ENCODE measurements at places on chromosomes 3 and 15.

- DNase-seq: no peak
Measured at GRCh38 chr3:152039887-152040286, 166.4 kb downstream of the SUCNR1 start.

DNA sequence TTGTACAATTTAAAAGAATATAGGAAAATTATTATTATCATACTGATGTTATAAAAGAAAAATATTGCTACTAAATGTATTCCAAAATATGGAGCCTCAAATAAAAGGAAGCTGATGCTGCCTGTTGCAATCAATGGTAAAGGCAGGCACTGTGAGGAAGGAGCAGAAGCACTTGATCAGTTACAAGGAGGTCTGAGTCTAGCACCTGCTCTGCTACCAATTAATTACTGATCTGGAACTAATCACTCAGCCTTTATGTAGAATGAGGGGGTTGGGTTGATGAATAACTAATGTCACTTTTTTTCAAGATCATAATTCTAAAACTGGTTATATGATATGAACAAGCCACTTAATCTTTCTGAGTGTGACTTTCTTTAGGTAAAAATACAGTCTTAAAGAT, 5.5 kb downstream of the ADGRG7 start:
- no peak for DNase-seq

DNA sequence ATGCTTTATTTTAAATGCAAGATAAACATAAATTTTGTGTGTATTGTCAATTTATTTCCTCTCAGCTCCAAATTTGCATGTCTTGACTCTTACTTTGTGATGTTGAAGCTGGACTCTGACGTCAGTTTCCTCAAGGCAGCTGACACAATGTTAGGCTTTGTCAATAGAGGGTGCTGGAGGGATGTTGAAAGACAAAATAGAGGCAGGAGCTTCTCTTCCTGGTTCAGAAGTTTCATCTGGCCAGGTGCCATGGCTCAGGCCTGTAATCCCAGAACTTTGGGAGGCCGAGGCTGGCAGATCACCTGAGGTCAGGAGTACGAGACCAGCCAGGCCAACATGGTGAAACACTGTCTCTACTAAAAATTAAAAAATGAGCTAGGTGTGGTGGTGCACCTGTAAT, 408.6 kb downstream of the GBE1 start:
- no peak for DNase-seq

GRCh38 chr3:11288786-11289637, 16.8 kb downstream of the ATG7 start:
- DNase-seq: no peak

DNA sequence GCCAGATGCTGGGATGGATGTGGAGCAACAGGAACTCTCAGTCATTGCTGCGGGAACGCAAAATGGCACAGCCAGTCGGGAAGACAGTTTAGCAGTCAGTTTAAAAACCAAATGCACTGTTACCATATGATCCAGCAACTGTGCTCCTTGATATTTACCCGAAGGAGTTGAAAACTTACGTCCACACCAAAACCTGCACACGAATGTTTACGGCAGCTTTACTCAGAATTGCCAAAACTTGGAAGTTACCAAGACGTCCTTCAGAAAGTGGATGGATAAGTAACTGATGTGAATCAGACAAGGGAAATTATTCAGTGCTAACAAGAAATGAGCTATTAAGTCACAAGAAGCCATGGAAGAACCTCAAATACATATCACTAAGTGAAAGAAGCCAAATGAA, 36.1 kb upstream of the SLC41A3 start:
- no peak for DNase-seq

GRCh38 chr3:107684431-107684925, 161.7 kb downstream of the BBX start:
- no peak for DNase-seq

- DNase-seq: no peak
Measured at GRCh38 chr3:78174821-78175220, 1134.9 kb downstream of the ROBO2 start.

DNA sequence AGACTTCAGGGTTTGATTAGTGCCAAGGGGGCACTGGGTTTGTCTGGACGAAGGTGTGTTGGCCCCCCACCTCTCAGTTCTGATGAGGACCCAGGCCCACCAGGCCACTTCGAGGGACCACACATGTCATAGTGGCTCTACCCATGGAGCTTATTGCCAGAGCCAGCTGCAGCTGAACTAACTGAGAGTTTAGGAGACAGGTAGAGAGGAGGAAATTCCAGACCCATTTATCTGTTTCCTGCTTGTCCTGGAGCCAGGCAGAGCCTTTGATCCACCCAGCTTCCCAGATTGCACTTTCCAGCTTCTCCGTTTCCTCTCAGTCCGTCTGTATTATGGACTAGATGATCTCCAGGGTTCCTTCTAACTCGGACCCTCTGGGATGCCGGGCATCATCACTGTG, 20.9 kb downstream of the SLC24A1 start:
- no peak for DNase-seq

GRCh38 chr15:80011596-80011995, 40.6 kb upstream of the BCL2A1 start:
- DNase-seq: no peak

- DNase-seq: no peak
Measured at GRCh38 chr3:128040660-128041059, 11.6 kb upstream of the SEC61A1 start.

GRCh38 chr3:194357681-194358080, 6.6 kb upstream of the CPN2 start:
- no peak for DNase-seq

DNA sequence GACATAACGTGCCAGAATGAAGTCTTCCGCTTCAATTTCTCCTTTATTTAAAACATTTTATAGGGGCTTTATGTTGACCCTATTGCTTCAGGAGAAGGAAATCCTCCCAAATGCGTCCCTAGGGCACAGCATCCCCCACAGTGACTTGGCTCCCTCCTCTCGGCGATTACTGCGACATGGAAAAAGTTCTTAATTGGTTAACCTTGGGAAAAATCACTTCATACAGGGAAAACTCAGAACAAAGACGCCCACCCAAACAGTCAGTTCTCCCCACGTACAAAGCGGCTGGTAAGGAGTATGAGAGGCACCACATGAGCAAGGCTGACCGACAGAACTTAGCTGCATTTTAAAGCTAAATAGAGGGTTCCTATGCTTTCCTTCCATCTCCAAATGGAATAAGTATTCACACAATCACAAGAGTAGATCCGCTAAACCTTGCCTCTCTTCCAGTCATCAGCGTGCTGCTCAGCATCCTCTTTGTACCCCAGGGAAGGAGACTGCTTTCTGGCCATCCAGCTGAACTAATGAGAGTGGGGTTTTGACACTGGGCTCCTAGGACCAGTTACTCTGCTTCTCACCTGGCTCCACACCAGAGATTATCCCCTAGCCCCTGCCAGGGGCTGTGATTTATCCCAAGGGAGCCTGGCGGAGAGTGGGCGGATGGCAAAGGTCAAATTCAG, 415.3 kb upstream of the WNT5A start:
- DNase-seq: no peak

- no peak for DNase-seq
Measured at GRCh38 chr3:48436477-48436787, 3.5 kb downstream of the CCDC51 start.

DNA sequence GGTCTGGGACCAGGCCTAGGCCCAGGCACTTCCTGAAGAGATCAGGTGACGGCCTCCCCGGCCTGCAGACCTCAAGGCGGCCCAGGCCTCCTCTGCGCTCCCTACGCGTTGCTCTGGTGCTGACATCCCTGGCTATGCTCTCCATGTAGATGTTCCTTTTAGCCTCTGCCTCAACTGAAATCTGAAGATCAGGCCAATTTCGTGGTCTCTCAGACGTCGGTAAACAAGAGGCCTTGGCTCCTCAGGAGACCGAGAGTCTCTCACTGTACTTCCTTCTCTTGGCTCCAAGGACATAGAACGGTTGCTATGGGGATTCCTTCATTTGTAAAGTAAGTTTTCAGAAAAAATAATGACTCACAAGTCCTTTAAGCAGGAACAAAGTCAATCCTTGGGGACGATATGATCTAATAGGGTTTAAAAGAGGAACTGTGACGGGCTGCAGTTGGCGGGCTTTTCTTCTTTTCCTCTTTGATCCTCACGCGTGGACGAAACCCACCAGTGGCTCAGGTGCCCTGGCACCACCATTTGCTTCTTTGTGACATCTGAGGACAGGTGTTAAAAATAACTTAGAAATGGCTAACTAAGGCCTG, 55.6 kb upstream of the CGNL1 start:
- no peak for DNase-seq

DNA sequence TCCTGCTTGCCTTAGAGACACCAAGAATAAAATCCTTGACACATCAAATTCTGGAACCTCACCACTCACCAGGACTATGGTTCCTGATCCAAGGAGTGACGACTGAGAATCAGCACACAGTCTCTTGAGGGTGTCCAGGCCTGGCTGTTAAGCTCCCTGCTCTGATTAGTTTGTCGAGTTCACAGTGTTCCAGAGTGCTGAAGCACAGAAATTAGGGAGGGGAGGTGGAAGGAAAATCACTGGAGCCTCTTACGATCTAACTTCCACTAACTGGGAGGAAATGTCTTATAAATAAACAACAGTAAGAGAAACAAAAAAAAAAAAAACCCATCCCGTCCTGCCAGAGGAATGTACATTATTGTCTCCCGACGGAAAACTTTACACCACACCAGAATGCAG, 330.2 kb downstream of the TIGIT start:
- DNase-seq: no peak

DNA sequence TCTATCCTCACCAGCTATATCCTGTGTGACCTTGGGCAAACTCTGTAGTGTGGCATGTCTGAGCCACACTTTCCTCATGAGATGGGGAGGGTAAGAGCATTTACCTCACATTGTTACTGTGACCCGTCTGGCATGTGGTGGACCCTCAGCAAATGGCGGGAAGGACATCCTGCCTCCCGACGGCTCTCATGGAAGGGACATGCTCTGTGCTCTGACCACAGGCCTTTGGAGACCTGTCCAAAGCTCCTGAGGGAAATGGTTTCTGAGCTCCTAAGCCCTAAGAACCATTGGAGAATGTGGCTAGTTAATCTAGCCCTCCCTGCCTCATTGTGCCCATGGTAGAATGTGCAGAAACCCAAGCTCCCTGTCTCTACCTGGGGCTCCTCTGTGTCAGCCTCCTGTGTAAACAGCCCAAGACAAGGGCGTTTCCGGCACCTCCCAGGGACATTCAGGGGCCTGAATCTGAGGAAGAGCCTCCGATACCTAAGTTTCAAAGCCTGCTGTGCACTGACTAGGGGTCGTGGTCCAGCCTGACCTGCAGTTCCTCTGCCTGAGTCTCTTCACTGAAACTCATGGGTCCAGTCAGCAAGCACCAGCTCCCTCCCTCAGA, 29.0 kb downstream of the XYLB start:
- DNase-seq: no peak

GRCh38 chr3:191135175-191135574, 63.9 kb upstream of the OSTN start:
- no peak for DNase-seq

DNA sequence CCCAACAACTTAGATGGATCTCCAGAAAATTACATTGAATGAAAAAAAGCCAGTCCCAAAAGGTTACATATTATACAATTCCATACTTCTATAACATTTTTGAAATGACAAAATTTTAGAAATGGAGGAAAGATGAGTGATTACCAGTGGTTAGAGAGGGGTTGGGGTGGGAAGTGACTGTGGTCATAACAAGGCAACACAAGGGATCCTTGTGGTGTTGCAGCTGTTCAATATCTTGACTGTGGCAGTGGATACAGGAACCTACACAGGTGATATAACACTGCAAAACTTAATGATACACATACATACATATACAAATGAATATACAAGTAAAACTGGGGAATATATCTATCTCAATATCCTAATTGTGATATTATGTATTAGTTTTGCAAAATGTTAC, 9.6 kb downstream of the GOLGB1 start:
- DNase-seq: no peak

GRCh38 chr3:170180079-170180907, 1.2 kb downstream of the PHC3 start:
- no peak for DNase-seq

GRCh38 chr3:141406265-141406664, 38.0 kb downstream of the ZBTB38 start:
- DNase-seq: no peak

- no peak for DNase-seq
Measured at GRCh38 chr3:22714749-22715148, 488.4 kb upstream of the UBE2E2 start.

- DNase-seq: no peak
Measured at GRCh38 chr3:41159588-41160189, 39.6 kb upstream of the CTNNB1 start.

GRCh38 chr15:89303986-89304385, 30.6 kb downstream of the POLG start:
- no peak for DNase-seq

GRCh38 chr3:89947337-89947954, 840.0 kb downstream of the EPHA3 start:
- DNase-seq: no peak

DNA sequence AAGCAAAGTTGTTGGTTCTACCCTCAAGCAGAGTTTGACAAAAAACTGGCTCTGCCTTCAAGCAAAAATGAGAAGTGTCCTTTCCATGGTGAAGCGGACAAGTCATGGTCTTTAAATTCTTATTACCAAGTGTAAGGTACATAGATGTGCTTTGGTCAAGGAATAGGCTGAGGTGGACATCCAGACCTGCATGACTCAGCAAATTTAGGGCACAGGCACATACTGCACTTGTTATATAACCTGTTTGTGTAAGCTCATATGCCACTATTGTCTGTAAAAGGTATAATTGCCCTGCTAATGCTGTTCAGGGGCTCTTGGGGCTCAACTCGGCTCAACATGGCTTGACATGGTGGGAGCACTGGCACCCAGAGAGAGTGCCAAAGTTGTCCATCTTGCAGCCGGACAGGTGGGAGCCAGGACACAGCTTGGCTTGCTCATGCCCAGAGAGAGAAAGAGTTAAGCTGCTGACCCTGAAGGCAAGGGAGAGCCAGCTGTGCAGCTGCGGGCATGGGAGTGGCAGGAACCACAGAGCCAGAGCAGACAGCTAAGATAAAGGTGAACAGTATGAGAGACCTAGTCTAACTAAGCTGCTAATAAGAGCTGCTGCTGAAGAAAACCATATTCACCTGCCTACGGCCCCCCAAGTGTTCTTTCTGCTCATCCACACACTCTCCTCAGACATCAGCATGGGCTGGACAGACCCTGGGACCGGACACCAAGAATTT, 17.7 kb downstream of the MCCC1 start:
- no peak for DNase-seq

- no peak for DNase-seq
Measured at GRCh38 chr3:60898321-60898720, 352.9 kb downstream of the FHIT start.

Measured in stimulated activated CD8-positive, alpha-beta memory T cell treated with anti-CD3 and anti-CD28 coated beads, Interleukin-12 subunit alpha, Interleukin-12 subunit beta, amount 100 ng/mL, for 1 hour (primary cell).